Activated naive CD4-positive, alpha-beta T cell treated with anti-CD3 and anti-CD28 coated beads, Interleukin-2, amount 50 U/mL, for 72 hours (primary cell): ENCODE measurements at places on chromosomes 3 and 15. TPM values are rescaled to one million over a fixed set of nuclear protein-coding genes. Genes with fewer than 3 reads are reported as not detected.

GRCh38 chr3:155356594-155357370 lies 63.3 kb upstream of the STRIT1 start:
- no peak for DNase-seq

DNA sequence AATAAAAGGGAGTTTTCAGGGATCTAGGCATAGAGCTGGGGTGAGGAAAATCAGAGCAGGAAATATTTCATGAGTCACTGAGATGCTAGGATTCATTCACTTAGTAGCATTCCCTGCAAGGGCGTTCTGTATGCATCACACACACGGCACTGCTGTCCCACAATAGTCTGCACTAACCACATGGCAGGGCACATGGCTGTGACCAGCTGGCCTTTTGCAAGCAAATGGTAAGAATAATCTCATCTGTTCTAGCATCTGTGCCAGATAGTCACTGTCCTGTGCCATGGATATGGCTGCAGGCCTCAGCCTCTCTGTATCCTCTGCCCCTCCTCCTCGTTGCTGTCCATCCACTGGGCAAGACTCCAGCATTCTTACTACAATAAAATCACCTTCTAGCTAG lies 37.8 kb downstream of the BOC start:
- DNase-seq = no peak

DNA sequence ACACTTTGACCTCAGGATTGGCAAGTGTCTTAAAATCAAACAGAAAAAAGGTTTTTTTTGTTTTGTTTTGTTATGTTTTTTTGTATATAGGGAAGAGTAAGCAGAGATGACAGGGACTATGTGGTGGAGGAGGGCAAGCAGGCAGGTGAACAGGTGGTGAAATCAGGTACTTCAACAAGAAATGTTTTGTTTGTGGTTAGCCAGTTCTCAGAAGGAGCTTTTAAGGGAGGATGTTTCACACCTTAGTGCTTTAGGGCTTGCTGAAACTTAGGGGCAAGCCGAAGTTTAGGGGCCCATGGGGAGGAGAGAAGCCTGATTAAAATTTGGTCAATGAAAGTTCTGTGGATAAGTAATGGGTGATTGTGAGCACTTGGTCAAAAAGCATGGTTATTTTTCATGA lies 370.7 kb upstream of the SLCO3A1 start:
- no peak for DNase-seq

- DNase-seq = no peak
Observed at GRCh38 chr3:128561504-128561903, 68.5 kb upstream of the GATA2 start.

DNA sequence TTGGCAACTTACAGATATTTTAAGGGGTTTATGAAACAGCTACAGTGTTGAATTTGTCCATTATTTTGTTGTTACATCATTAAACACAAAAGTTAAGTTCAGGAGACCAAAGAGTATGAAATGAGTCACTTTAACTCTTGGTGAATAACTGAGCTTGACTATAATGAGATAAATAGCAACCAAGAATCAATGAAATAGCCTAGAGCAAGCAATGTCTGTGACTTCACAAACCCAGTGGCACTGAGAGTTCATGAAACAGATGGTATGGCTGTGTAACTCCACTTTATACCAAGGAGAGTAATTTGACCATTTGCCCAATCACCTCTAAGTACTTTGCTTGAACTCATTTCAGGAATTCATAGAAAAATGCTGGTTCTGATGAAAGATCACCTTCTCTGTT lies 169.6 kb upstream of the GADL1 start:
- no peak for DNase-seq

DNA sequence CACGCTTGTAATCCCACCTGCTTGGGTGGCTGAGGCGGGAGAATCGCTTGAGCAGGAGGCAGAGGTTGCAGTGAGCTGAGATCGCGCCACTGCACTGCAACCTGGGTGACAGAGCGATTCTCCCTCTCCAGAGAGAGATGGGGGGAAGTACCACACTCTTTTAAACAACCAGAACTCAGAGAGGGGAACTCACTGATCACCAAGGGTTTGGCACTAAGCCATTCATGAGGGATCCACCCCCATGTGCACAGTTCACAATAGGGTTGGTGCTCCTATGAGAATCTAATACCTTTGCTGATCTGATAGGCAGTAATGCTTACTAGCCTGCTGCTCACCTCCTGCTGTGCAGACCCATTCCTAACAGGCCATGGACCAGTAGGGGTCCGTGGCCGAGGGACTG lies 51.6 kb downstream of the QTRT2 start:
- DNase-seq = no peak

GRCh38 chr15:62847900-62848489 lies 194.6 kb upstream of the TPM1 start:
- DNase-seq = no peak

DNA sequence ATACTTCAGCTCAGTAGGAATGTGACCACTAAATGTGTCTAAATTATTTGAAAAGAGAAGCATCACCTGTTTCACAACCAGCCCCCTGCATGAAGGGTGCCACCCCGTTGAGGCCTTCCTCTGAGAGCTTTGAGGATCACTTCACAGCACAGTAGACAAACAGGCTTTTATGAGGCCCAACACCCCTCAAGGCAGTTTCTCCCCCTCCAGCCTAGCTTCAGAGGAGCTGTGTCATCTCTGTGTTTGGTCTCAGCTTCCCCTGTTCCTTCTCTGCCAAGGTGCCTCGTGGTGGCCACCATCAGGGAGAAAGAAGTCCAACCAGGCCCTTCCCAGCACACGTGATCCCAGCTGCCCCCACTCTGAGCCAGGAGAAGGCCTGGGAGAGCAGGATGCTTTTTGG lies 21.6 kb upstream of the DUSP7 start:
- DNase-seq = no peak

DNA sequence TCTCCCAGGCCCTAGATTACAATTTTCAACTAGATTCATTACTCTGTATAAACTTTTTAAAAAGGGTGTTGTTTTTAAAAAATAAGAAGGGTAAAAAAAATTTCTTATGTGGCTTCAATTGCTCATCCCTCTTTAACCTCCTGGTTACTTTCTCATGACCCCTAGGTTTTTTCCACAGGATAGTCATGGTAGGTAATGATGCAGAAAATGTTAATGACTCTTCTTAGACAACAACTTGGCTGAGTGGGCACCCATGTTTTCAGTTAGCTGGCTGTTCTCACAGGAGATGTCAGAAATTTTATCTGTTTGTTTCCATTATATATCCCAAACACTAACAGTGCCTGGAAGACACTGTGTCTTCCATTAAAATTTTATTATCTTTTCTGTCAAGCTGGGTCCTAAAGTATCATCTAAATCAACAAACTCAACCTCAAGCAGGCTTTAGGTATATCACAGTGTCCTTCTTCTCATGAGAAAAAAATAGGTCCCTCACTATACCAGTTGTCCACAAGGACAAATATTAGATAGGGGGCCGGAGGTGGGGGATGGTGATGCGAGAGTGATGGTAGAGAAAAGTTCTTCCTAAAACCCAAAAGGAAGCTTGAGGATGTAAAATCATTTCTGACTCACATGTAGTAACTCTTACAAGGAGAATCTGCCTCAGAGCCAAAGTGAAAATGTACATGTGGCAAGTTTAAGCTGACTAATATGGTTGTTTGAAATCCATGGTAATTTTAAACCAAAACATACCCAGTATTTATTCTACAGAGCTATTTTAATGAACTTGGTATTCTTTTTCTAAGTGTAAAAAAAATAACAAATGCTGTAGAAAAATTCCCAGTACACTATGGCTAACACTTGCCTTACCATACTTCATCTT lies 43.3 kb downstream of the PLOD2 start:
- DNase-seq = no peak

GRCh38 chr3:28132941-28133340 lies 108.5 kb upstream of the CMC1 start:
- DNase-seq = no peak

DNA sequence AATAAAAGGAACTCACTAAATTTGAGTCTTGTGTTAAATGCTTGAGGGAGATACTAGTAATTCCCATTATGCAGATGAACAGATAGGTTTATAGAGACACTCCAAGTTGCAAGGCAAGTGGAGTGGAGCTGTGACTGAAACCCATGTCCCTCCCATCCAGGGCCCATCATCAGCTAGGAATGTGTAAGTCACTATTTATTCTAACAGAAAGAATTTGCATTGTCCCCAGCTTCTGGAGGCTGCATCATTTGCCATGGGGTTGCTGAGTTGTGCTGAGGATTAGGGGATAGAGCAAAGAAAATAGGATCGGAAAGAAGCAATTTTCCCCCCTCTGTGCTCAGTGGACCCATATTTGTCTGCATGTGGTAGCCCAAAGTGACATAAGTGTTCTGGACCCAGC lies 197.4 kb upstream of the RGMA start:
- DNase-seq = no peak

DNA sequence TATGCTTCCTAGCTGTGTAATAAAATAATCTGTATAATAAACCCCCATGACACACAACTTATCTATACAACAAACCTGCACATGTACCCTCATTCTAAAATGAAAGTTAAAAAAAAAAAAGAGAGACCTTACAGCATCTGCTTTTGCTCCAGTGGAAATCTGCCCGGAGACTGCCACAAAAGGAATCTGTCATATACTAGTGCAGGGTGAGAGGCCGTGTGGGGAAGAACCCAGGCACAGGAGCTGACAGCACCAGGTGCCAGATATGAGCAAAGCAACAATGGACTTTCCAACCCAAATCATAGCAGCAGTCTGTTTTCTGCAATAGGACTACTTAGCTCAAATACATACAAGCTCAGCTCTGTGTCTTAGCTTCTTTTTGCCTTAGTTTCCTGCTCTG lies 346.5 kb downstream of the ROBO1 start:
- DNase-seq = no peak

- no peak for DNase-seq
Observed at GRCh38 chr3:48848816-48849515, 1.3 kb upstream of the PRKAR2A start.

DNA sequence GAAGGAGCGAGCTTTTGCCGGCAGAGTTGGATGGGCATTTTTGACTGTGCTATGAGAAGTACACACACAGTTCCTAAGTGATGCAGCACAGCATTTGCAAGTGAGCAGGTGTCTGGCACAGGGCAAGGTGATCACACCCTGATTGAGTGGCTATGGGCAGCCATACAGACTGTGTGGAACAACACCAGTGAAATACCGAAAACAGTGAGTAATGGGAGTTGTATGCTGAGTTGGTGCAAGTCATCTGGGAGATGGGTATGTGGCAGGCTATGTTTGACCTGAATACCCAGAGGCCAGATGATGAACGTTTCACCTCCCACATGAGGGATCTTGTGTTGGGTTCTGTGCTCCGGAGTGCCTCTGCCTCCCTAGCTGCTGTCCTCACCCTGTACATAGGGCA lies 53.5 kb upstream of the TIPARP start:
- DNase-seq = no peak

GRCh38 chr3:25420147-25420546 lies 7.9 kb upstream of the RARB start:
- no peak for DNase-seq

GRCh38 chr3:55891106-55891505 lies 404.0 kb upstream of the WNT5A start:
- no peak for DNase-seq

- no peak for DNase-seq
Observed at GRCh38 chr3:38116471-38117162, 20.3 kb downstream of the ACAA1 start.

GRCh38 chr15:80418892-80419537 lies 14.8 kb downstream of the ARNT2 start:
- no peak for DNase-seq

GRCh38 chr15:67495585-67495984 lies 25.3 kb upstream of the C15orf61 start:
- DNase-seq = no peak

DNA sequence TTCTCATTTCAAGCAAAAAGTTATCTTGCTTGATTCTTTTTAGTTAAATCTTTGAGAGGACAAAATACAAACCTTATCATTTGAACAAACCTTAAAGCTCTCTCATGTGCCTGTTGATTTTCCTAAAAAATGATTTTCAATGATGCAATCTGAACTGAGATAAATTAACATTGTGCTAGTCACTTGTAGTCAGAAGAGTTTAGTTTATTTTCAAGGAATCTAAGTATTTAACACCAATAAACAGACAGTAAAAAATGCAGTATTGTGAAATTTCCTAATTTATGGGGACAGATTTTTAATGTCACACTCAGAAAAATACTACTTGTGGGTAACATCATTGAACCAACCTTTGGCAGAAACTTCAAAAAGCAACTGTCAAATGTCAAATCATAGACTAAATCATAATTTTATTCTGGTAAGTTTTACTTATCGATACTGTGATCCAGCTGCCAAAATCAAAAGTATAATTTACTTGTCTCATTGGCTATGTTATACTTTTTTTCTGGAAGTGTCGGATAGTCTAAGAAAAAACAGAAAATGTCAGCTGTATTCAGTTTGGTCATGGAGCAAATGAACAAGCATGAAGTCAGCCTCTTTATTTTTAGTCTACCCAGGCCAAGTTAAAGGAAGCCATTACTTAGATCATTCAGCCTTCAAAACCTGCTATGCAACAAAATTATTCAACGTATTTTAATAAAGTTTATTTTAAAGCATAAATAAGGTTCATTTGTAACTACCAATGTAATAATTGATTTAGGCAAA lies 52.4 kb upstream of the FNDC3B start:
- no peak for DNase-seq

DNA sequence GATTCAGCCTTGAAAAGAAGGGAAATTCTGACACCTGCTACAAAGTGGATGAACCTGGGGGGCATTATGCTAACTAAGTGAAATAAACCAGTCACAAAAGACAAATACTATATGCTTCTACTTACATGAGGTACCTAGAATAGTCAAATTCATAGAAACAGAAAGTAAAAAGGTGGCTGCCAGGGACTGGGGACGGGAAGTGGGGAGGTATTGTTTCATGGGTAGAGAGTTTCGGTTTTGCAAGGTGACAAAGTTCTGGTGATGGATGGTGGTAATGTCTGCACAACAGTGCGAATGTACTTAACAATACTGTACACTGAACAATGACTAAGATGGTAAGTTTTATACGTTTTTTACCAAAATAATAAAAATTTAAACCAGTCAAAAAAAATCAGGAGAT lies 4.8 kb downstream of the IDH2 start:
- DNase-seq = no peak

- DNase-seq = no peak
Observed at GRCh38 chr3:58293516-58293915, 12.5 kb upstream of the RPP14 start.

DNA sequence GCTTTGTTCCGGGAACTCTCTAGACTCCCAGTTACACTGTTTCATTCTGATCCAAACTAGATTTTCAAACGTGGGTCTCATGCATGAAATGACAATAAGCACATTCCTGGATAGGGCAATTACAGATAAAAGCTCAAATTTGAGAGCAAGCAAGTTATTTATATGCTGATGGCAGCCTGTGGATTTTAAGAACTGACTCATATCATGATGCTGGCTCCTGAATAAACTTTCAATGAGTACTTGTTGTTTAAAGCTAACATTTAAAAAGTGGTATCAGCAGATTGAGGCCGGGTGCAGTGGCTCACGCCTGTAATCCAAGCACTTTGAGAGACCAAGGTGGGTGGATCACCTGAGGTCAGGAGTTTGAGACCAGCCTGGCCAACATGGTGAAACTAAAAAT lies 66.6 kb downstream of the LEO1 start:
- DNase-seq = no peak

LMCD1 gene
- total RNA-seq = 2.5 TPM

NMNAT3 gene
- total RNA-seq = 7.3 TPM

LHFPL4 gene
- total RNA-seq = not detected

DUOX1 gene
- 0.05 TPM for total RNA-seq

ZNF445 gene
- 20.9 TPM for total RNA-seq

NRG4 gene
- total RNA-seq = not detected

ARGFX gene
- not detected for total RNA-seq

ACAN gene
- not detected for total RNA-seq
